ENCODE measurements at places on chromosomes 16 and 17. TPM values are rescaled to one million over a fixed set of nuclear protein-coding genes. Genes with fewer than 3 reads are reported as not detected.
A peak's percentile ranks its signal among the peaks of the same experiment; 100 is the strongest.

GRCh38 chr16:67150833-67151396 is at the start of gene B3GNT9:
TSS of gene B3GNT9 (minus strand) at chr16:67150998. CDS start at chr16:67150485, 513 bp downstream.
- DNase-seq: peak; percentile 74

- DNase-seq: no peak
Measured at GRCh38 chr17:29090750-29091605, 48.0 kb downstream of the PIPOX start.

Gene KLHL11
- 10.5 TPM for total RNA-seq

Gene SHCBP1
- 1.1 TPM for total RNA-seq

Gene HLF
- total RNA-seq: 8.3 TPM

Gene C17orf113
- total RNA-seq: not detected

DNA sequence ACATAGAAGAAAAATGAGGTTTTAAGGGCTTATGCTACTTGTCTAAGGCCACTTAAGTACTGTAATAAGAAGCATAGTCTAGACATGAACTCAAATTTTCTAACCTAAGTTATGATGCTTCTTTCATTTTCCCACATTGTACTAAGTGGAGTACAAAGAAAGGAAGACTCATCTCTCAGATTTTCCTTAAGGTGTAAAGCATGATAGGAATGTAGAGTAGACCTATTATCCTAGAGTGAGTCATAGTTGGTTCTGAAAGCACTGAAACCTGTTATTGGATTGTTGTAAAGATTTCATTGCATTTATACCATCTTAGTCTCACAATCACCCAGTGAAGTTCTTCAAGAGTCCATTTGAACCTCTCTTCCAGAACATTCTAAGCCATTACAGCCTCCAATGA is 343.8 kb downstream of the TOX3 start:
- DNase-seq: no peak

Measured in Peyer's patch (tissue), 4 donors.